Thoracic aorta (tissue), 2 donors: ENCODE measurements at places on chromosomes 2 and 18.

- DNase-seq, result no peak
Observed at GRCh38 chr18:54440292-54440691, 82.6 kb downstream of the C18orf54 start.

DNA sequence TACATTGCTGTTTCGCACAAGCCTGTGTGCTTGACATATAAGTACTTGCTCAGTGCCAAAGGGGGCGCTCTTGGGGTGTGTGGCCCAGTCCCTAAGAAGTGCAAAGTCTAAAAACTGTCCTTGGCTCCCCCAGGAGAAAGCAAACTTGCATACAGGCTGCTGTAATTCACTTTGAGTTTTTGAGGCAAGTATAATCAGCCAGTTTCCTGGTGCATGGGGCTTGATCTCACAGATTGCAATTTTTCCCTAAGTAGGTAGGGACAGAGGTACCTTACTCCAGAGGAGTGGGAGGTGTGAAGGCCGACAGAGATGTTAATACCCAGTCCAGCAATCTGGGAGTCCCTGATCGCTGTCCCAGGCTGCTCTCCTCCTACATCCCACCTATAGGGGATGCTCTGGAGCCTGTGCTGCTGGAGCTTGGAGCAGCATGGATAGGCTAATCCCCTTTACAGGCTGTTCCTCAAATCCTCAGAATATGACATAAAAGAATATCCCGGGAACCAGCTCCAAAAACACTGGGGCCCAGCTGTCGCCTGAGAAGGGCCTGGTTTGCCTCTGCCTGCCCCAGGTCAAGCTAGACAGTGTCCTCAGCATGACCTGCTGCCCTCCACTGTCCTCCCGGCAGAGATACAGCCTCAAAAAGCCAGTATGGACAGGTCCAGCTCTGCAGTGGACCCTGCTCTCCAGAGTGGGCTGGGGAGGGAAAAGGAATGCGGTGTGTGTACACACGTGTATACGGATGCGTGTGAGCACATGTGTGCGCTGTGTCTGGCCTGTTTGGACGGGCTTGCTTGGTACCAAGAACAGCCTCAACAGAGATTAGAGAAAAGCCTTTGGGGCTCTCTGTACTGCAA lies 136.5 kb upstream of the HAAO start:
- DNase-seq, result no peak

DNA sequence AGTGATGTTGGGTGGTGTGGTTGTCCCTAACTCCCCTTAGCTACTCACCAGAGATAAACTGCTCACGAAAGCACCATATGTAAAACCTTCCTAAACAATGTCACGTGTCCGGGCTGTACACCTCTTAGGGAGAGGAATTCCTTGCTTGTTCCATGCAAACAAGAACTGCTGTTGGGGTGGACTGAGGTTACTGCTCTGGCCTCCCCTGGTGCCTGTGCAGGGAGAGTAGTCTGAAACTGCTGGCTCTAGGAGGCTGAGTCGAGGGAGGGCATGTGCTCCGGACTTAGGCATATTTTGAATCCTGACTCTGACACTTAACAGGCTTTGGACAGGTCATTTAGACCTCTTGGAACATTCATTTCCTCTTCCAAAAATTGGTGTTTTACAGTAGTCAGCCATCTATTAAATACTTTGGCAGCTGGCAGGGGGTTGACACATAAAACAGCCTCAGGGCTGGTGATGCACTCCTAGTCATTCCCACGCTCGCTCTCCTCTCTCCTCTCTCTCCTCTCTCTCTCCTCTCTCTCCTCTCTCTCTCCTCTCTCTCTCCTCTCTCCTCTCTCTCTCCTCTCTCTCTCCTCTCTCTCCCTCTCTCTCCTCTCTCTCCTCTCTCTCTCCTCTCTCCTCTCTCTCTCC lies 10.6 kb downstream of the THNSL2 start:
- no peak for DNase-seq

GRCh38 chr2:170576296-170576695 lies 138.8 kb upstream of the SP5 start:
- no peak for DNase-seq

GRCh38 chr2:2886922-2887321 lies 490.7 kb downstream of the EIPR1 start:
- no peak for DNase-seq

- DNase-seq, result no peak
Observed at GRCh38 chr2:48414980-48415835, 114.7 kb upstream of the STON1 start.

- no peak for DNase-seq
Observed at GRCh38 chr2:121254748-121255147, 30.3 kb downstream of the TFCP2L1 start.

- no peak for DNase-seq
Observed at GRCh38 chr2:209189893-209190292, 234.0 kb upstream of the MAP2 start.

GRCh38 chr2:29898999-29899398 lies 22.4 kb downstream of the ALK start:
- DNase-seq, result no peak

GRCh38 chr2:148650881-148651280 lies 6.3 kb downstream of the EPC2 start:
- DNase-seq, result no peak

DNA sequence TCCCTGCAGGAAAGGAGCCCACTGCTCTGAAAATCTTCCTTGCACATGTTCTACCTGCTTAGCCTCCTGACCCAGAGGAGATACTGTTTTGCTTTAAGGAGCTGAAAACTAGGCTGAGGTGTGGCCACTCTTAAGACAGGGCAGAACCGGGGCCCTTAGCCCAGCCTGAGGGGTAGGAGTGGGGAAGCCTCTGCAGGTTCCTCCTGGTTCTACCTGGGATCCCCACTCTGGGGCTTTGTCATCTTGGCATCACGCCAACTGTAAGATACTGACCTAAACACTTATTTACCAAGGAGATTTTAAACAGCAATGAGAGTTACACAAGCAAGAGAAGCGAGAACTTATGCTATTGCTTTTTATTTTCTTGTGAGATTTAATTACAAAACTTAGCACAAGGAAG lies 86.9 kb downstream of the KCTD1 start:
- no peak for DNase-seq

DNA sequence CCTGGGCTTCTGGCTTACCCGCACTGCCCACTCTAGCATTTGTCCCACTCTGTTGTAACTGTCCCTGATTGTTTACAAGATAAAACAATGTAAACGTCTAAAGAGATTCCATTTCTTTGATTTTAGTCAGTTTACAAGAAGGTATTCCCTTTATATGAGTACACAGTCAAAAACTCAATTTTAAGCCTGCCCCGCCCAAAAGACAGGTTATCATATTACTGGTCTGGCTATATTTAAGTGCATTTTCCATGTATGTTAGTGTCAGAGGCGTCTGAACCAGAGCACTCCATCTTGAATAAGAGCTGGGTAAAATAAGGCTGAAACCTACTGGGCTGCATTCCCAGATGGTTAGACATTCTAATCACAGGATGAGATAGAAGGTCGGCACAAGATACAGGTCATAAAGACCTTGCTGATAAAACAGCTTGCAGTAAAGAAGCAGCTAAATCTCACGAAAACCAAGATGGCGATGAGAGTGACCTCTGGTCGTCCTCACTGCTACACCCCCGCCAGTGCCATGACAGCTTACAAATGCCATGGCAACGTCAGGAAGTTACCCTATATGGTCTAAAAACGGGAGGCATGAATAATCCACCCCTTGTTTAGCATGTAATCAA lies 15.0 kb downstream of the GPR45 start:
- no peak for DNase-seq

DNA sequence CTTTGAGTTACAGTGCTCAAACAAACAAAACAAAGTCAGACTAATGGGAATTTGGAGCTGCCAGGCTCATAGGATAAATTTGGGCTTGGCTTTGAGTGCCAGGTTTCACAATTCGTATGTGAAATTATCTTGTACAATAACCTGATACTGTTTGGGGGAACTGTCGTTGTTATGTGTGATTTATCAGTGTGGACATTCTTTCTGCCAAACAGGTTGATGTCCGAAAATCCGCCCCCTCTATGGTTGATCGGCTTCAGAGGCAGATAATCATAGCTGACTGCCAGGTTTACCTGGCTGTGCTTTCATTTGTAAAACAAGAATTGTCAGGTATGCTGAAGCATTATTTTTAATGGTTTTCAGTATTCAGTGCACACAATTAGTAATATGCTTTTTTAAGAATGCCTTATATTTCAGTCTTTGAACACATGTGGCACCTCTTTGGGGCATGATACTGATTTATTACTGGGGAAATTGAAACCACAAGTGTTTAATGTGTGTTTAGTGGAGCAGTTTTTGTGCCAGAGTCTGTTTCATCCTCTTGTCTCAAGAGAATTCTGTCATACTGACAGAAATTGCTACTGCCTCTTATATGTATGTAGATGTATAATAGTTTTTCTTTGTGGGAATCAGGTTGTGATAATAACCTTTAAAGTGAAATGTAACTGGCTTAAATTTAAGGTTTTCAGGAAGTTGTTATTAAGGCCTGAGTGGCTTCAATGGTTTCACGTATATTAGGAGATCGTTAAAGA lies 54.6 kb downstream of the TTC39C start:
- no peak for DNase-seq

GRCh38 chr2:203867561-203868200 lies at the start of gene CTLA4:
Gene CTLA4, plus strand, starts transcription at chr2:203867771. Its CDS starts 172 bp downstream, at chr2:203867943.
- no peak for DNase-seq

GRCh38 chr18:77733292-77733903 lies 483.8 kb downstream of the GALR1 start:
- no peak for DNase-seq

DNA sequence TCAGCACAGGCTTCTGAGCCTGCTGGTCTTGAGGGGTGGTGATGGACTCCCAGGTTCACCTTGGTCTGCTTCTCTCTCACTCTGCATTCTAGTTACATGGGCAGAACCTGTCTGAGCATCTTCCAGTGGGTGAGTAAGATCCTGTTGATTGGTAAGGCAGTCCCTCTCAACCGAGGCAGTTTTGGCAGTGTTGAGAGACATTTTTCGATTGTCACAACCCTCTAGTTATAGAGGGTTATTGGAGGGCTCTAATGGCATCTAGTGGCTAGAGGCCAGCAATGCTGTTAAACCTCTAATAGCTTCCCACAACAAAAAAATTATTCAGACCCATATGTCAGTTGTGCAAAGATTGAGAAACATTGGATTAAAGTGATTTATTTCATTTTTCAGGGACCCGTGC lies 9.3 kb upstream of the MGAT5 start:
- no peak for DNase-seq

GRCh38 chr2:122858075-122858702 lies 1102.7 kb downstream of the TSN start:
- no peak for DNase-seq

DNA sequence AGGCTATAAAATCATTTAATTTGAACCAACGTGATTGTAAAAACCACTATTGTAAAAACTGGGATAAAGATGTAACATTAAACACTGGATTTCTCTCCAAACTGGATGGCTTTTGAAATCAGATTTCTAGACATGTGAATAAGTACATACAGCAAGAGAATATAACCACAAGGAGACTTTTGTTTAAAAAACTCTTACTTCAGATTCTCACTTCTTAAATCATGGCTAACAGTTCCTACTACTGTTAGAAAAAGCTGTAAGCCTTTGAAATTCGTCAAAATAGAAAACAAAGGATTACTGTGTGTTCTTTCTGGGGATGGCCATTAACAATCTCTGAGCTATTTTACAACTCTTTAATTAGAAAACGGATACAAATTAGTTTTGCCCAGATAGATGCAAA lies 39.4 kb upstream of the SH3BP4 start:
- DNase-seq, result no peak

GRCh38 chr2:215793747-215794595 lies 219.4 kb downstream of the MREG start:
- DNase-seq, result peak; percentile 42

DNA sequence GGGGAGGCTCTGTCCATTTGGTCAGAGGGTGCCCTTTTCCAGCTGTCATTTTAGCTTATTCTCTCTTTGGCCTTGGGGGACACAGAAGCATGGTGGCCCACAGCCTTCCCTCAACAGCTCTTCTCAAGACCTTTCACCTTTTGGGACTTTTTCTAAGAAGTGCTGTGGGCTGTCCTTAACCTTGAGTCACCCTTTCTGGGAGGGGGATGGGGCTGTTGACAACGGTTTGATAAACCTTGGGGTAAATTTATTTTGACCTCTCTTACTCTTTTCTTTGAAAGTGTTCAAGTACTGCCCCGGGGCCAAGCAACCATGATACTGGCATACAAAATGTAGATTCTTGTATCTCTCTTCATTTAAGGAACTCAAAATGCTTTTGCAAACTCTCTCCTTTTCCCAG lies 13.7 kb downstream of the IGFBP5 start:
- no peak for DNase-seq

- DNase-seq, result no peak
Observed at GRCh38 chr18:13831864-13832508, 8.0 kb downstream of the MC5R start.

DNA sequence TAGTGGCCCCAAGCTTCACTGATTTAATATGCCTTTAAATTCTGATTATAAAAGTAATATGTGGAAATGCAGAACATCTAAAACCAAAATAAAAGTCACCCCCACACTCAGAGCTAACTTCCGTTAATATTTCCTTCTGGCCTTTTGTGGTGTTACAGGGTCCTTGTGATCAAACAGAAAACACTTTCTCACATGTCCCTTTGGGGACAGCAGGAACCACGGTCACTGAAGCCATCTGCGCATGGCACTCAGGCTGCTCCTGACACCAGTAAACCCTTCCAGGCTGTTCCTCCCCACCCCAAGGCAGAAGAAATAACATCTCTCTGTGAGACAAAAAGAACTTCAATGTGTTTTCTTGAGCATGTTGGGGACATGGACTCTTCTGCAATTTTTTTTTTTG lies 25.1 kb upstream of the GPR17 start:
- no peak for DNase-seq

DNA sequence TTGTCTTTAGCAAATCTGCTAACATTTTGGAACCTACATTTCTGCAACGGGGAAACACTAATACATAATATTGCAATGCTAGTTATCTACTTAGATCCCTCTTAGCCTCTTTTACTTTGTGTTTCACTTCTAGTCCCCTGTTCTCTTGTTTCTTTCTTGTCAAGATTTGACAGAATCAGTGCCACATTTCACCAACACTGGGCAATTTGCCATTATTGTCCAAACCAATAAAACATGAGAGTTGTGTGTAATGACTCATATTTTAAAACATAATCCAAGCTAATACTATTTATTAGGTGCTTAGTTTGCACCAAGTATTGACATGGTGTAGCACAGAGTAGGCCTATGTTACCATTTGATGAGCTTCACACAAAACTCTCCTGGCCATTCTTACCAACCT lies 33.7 kb upstream of the ACVR1C start:
- no peak for DNase-seq

DNA sequence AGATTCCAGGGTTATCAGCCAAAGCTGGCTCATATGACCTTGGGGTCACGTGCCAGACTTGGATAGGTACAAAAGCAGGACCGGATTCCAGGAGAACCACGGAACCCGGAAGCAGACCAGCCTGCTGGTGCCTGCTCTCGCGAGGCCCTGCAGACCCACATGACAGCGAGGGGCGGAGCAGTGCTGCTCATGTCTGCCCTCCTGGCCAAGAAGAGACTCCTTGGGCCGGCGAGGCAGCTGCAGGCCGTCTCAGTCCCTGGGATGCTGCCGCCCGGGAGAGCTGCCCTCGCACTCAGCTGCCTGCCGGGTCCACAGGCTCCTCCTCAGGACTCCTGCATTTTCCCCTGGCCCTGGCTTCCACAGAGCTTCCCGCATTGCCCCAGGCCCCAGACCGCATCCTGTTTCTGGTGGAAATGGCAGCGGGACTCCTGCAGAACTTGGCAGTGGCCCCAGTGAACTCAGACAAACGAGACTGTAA lies 739.5 kb downstream of the SOCS6 start:
- no peak for DNase-seq
